RKO (cell line): ENCODE measurements at places on chromosomes 3 and 15.

GRCh38 chr3:144894576-144894975 lies 923.0 kb downstream of the DIPK2A start:
- no peak for DNase-seq

- no peak for DNase-seq
Measured at GRCh38 chr3:141900343-141900742, 23.9 kb downstream of the ATP1B3 start.

- DNase-seq, result no peak
Measured at GRCh38 chr3:62211675-62212429, 161.5 kb downstream of the FEZF2 start.

DNA sequence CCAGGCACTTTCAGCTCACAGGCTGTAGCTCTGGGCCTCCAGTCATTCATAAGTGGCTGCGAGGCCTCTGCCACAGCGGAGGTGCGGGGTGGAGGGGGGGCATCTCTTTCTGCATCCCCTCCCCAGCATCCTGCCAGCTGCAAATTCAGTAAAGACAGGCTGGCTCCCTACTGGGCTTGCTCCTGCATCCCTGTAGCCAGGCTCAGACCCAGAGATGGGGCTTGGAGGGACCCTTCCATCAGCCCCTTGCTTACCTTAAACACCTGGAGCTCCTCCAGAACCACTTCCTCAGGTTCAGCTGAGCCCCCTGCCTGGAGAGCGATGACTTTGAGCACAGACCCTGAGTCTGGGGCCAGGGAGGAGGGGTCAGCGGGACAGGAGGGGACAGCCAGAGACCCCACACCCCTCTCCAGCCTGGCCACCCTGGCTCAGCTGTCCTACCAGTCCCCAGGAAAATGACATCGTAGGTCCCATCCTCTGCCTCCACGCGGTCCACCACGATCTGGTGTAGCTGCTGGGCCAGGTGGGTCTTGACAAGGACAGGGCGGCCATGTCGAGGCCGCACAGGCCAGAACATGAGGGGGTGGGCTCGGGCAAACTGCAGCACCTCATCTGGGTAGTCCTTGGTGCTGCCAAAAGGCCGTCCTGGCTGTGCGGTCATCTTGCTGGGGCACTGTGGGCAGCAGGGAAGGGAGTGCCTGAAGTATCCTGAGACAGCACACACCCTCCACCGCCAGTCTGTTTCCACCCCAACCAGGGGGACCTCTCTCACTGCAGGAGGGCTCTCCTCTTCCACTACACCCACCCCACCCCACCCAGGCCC lies 5.3 kb downstream of the SEMA3G start:
- DNase-seq, result no peak

- no peak for DNase-seq
Measured at GRCh38 chr3:82999777-83000176, 1238.3 kb upstream of the GBE1 start.

DNA sequence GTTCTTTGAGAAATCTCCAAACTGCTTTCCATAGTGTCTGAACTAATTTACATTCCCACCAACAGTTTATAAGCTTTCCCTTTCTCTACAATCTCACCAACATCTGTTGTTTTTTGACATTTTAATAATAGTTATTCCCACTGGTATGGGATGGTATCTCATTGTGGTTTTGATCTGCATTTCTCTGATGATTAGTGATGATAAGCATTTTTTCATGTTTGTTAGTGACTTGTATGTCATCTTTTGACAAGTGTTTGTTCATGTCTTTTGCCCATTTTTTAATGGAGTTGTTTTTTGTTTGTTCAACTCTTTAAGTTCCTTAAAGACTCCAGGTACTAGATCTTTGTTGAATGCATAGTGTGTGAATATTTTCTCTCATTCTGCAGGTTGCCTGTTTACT lies 116.6 kb upstream of the TSC22D2 start:
- no peak for DNase-seq

GRCh38 chr3:52025453-52025852 lies 29.8 kb upstream of the RPL29 start:
- no peak for DNase-seq

DNA sequence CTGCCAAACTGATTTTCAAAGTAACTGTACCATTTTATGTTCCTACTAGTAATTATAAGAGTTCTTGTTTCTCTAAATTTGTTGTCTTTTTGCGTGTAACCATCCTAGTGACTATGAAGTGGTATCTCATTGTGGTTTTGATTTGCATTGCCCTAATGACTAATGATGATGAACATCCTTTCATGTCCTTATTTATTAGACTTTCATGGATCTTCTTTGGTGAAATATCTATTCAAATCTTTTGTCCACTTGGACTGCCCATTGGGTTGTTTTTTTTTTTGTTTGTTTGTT lies 3.6 kb downstream of the OXSR1 start:
- peak; percentile 46 for DNase-seq

GRCh38 chr15:55514414-55514850 lies 6.4 kb upstream of the DNAAF4 start:
- no peak for DNase-seq

- peak; percentile 40 for DNase-seq
Measured at GRCh38 chr3:33831053-33831452, 32.6 kb downstream of the PDCD6IP start.

DNA sequence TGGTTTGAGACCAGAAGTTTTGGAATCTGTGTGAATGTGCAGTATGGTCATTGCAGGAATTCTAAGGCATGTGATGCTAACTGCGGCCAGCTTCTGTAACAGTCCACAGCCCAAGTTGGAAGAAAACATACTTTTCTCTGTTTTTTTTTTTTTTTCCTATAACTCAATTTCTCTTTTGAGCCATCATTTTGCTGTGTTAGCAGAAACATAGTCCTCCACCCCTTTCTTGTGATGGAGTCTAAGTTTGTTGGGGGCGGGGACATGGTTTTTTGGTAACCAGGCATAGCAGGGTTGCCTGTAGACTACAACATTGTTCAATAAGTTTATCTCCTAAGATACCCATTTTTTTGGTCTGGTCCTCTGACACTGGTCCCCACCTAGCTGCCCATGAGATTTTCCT lies 223.2 kb upstream of the ONECUT1 start:
- no peak for DNase-seq

DNA sequence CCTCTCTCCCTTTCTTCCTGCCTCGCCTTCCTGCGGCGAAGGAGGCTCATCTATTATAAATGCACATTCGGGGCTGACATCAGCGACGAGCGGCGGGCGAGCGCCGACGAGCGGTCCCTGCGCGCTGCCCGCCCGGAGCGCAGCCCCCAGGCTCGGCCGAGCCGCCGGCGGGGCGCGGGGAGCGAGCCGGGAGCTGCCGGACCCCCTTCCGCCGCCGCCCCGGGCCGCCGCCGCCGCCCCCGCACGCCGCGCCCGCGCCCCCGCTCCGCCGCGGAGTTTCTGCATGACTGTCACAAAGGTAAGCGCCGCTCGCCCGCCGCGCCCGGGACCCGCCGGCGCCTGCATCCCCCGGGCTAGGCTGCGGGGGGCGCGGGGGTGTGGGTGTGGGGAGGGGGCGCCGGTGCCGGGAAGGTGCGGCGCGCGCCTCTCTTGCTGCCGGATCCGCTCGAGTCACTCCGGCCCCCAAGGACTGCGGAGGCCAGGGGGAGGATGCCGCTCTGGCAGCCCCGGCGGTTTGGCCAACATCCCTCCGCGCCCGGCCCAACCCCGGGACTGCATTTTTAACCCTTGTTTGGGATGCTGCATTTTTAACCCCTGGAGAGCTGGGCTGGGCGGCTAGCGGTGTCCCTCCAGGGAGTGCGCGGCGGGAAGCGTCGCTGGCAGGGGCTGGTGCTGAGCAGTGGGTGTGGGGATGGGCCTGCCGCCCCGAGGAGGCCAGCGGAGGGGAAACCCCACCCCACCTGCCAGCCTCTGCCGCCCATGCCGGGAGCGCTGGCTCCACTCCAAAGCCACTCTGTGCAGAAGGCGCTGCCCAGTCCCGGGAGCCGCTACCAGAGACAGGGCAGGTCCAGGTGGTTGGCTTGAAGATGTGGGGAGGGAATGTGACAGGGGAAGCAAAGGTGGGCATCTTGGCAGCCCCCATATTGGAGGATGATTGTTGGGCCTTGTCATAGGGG lies at the start of gene CORO2B:
TSS of gene CORO2B (plus strand) at position 14 of the 956 bp plus-strand sequence. CDS start at position 284, 270 bp downstream.
- peak; percentile 70 for DNase-seq

DNA sequence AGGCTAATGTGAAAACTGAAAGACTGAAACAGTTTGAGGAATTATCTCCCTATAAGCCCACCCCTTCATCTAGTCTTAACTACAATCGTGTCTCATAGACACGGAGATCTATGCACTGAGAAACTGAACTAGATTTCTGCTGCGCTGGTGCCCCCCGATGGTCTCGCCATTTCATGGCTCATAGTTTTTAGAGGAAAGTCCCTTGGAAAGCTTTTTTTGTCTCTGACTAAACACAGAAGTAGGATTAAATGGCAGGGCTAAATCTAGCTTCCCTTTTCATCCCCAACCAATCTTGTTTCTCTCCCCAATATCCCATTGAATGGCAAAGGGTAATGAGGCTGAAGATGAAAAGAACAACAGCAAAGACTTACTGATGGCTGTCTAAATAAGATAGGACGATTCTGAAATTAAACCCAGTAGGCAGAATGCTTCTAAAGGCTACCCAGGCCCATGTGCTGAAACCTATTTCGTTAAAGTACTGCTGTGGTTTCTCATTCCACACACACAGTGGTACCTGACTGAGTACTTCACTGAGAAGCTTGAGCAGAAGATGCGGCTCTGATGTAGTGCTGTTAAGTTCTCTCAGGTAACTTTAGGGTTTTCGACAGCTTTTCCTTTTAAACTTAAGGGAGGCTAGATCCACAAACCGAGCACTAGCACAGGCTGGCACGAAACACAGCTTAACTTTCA lies 142.7 kb downstream of the GADL1 start:
- DNase-seq, result peak; percentile 8

DNA sequence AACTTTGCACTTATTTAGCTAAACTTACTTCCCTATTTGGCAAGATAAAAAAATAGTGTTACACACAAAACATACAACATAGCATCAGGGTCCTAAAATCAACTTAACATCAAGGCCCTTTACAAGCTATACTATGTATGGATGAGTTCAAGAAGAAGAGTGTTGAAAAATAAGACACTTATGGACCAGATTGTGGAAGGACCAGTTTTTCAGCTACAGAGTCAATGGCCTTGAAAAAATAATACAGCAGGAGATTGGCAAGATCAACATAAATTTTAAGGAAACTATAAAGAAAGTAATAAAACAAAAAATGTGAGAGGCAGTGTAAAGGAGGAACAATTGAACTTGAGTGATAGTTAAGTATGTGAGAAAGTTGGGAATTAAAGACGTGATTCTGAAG lies 66.3 kb upstream of the BBX start:
- no peak for DNase-seq

GRCh38 chr15:63057468-63058345 lies 15.2 kb downstream of the TPM1 start:
- DNase-seq, result no peak

DNA sequence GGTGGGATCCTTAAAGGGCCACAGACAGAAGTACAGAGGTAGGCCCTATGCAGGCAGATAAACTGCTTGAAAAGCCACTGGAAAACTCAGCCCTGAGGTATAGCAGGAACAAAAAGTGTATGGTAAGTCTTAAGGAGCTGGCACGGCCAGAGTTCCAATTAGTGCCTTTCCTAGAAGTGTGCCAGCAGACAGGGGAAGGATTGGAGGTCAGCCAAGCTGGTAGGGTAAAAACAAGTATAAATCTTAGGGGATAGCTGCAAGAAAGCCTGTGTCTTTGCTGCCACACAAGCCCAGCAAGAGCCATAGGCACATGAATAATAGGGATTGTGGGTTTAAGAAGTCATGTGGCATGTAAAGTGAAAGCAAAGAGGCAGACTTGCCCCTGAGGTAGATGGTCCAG lies 582.5 kb downstream of the PLOD2 start:
- DNase-seq, result no peak

GRCh38 chr3:146650691-146651442 lies 45.7 kb upstream of the PLSCR5 start:
- DNase-seq, result no peak
